ENCODE measurements at places on chromosomes 1 and 21. TPM values are rescaled to one million over a fixed set of nuclear protein-coding genes. Genes with fewer than 3 reads are reported as not detected.

The GBP6 gene
- polyA plus RNA-seq, result not detected

The S100A7A gene
- polyA plus RNA-seq, result not detected

The SLC25A34 gene
- 1.3 TPM for polyA plus RNA-seq

The ASAP3 gene
- 28.0 TPM for polyA plus RNA-seq

The AGMAT gene
- polyA plus RNA-seq, result 0.27 TPM

The ERICH3 gene
- polyA plus RNA-seq, result 0.11 TPM

The MAB21L3 gene
- 0.76 TPM for polyA plus RNA-seq

The PADI1 gene
- 0.18 TPM for polyA plus RNA-seq

The DHCR24 gene
- 23.4 TPM for polyA plus RNA-seq

The KCNJ9 gene
- polyA plus RNA-seq, result 0.04 TPM

The MSH4 gene
- 0.10 TPM for polyA plus RNA-seq

The NBL1 gene
- 374 TPM for polyA plus RNA-seq

The OR2T11 gene
- not detected for polyA plus RNA-seq

The SFN gene
- 23.5 TPM for polyA plus RNA-seq

The CRABP2 gene
- 25.3 TPM for polyA plus RNA-seq

The PTPRF gene
- 66.3 TPM for polyA plus RNA-seq

The SRRM1 gene
- polyA plus RNA-seq, result 63.8 TPM

All from urinary bladder (tissue), 4 donors.